A549 treated with GW870086 at 1 μM for 4 hours (cell line): ENCODE measurements at places on chromosomes 11 and 22. TPM values are rescaled to one million over a fixed set of nuclear protein-coding genes. Genes with fewer than 3 reads are reported as not detected.

Gene LRRC51
- 6.2 to 10.4 TPM (median 6.8 TPM) in 5 replicates for total RNA-seq

Gene OR51E2
- total RNA-seq = not detected in 5 replicates

Gene RASL10A
- 0.36 to 0.62 TPM (median 0.52 TPM) in 3 of 5 replicates, not detected in the others for total RNA-seq

Gene AIP
- 39.1 to 45.8 TPM (median 45.1 TPM) in 5 replicates for total RNA-seq

Gene NCAM1
- total RNA-seq = not detected in 5 replicates

Gene F2
- 1.9 to 2.6 TPM (median 2.2 TPM) in 5 replicates for total RNA-seq

Gene OR8D4
- total RNA-seq = not detected in 5 replicates

Gene HBG1
- total RNA-seq = not detected in 5 replicates

Gene NCF4
- 0.09 to 0.33 TPM in 2 of 5 replicates, not detected in the others for total RNA-seq

Gene MRGPRX4
- total RNA-seq = not detected in 5 replicates

Gene BEST1
- total RNA-seq = 2.4 to 5.4 TPM (median 2.9 TPM) in 5 replicates

Gene PHETA2
- not detected in 5 replicates for total RNA-seq

Gene INPP5J
- total RNA-seq = 0.46 to 0.57 TPM (median 0.51 TPM) in 5 replicates

Gene HEPN1
- total RNA-seq = not detected in 5 replicates
